ENCODE measurements at places on chromosomes 1 and 21. TPM values are rescaled to one million over a fixed set of nuclear protein-coding genes. Genes with fewer than 3 reads are reported as not detected.

The ZBED6 gene
- 19.5 TPM for total RNA-seq

The FAM131C gene
- total RNA-seq, result 5.6 TPM

The PLK3 gene
- total RNA-seq, result 62.8 TPM

The GFI1 gene
- 80.8 TPM for total RNA-seq

The OPRD1 gene
- not detected for total RNA-seq

The PLA2G2C gene
- total RNA-seq, result 0.40 TPM

The IFI16 gene
- 395 TPM for total RNA-seq

The PINK1 gene
- total RNA-seq, result 6.6 TPM

The IVL gene
- not detected for total RNA-seq

The NCF2 gene
- total RNA-seq, result 23.0 TPM

The RGS2 gene
- total RNA-seq, result 8.0 TPM
